ENCODE measurements at places on chromosomes 1 and 21.

DNA sequence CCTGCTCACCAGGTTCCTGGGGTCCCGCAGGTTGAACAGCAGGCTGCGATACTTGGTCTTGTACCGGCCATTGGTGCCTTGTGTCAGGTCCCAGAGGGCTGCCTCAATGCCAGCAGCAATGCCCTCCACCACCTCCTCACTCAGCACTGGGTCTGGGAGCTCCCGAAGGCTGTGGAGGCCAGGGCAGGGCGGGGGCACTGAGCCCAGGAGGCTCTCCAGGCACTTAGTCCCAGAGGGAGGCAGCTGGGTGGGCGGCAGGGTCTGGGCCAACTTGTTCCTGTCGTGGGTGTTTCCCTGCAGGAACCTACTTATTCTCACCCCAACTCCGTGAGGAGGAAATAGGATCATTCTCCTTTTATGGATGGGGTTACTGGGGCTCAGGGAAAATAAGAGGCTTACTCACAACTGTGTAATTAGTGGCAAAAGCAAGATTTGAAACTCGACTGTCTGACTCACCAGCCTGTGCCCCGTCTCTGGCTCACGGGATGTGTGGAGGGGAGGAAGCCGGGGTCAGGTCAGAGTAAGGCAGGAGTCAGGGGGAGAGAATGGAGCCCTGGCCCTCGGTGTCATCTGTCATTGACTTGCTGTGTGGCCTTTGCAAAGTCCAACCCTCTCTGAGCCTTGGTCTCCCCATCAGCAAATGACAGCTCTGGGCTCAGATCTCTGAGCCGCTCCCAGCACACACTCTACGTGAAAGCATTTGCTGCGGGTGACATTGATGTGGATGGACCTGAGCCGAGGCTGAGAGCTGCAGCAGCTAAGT, 17.2 kb downstream of the SPOCD1 start:
- DNase-seq = no peak

DNA sequence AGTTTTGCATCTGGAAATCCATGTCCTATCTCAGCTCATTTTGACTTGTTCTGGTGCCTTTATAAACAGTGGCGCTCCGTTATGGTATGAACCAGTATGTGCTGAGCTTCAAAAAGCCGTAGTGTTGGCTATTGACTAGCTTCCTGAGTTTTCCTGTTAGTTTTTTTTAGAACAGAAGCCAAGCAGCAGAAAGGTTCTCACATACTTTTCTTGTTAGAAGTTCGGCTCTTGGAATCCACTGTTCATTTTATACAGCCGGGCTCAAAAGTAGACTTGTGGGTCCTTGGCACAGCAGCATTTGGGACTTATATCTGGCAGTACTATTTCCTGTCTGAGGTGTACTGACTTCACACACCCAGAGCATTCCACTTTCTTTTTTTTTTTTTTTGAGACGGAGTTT, 63.8 kb downstream of the TBCE start:
- DNase-seq = no peak

- DNase-seq = no peak
These were observed 138.2 kb downstream of the SDCCAG8 start for GRCh38 chr1:243394066-243394465.

DNA sequence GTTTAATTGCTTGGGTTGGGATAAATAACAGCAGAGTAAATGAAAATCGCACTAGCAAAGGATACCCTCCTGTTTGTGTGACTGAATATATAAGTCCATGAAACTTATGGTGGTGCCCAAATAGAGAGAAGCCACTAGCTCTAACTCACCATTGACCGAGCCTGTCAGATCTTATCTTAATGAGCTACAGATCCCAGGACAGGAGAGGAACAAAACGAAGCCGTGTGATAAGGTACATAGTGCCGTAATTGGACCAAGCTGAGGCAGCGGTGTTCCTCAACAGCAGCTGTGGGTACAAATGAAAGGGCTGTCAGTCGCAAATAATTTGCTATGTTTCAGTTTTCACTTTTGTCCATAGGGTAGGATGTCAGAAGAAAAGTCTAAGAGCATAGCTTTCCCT, 276.1 kb downstream of the PTBP2 start:
- DNase-seq = no peak

DNA sequence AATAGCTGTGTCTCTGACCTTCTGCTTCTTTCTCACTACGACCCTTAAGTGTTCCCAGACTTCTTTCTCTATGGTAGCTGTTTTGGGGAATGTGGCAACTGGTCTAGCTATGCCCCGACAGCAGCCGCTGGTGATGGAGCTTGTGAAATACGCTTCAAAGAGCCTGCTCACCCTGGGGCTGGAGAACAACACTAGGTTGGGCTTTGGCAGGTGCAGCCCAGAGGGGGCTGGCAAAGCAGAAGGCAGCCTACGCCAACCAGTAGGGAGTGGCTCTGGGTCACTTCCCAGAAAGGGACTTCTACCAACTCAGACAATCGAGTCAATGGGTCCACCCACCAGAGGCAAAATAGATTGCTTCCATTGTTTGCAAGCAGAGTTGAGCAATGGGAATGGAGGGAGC, 262.8 kb downstream of the LMO4 start:
- no peak for DNase-seq

GRCh38 chr21:45410865-45411809, 6.2 kb downstream of the COL18A1 start:
- no peak for DNase-seq

DNA sequence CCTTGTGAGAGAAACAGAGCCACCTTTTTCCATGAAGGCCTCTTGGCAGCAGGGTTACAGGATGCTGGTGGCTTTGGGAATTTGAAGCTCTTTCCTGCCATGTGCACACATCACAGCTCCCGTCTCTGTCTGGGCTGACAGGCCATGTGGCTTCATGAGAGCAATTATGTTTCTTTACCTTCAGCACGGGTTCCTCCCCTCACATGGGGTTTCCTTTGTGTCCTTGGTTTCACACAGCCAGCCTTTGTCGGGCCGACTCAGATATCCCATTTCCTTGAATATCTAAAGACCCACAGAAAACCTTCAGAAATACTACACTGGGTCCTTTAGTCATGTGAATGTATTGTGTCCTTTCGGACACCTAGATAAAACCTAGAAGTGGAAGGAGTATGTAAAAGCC, 7.1 kb downstream of the CLIC6 start:
- no peak for DNase-seq

DNA sequence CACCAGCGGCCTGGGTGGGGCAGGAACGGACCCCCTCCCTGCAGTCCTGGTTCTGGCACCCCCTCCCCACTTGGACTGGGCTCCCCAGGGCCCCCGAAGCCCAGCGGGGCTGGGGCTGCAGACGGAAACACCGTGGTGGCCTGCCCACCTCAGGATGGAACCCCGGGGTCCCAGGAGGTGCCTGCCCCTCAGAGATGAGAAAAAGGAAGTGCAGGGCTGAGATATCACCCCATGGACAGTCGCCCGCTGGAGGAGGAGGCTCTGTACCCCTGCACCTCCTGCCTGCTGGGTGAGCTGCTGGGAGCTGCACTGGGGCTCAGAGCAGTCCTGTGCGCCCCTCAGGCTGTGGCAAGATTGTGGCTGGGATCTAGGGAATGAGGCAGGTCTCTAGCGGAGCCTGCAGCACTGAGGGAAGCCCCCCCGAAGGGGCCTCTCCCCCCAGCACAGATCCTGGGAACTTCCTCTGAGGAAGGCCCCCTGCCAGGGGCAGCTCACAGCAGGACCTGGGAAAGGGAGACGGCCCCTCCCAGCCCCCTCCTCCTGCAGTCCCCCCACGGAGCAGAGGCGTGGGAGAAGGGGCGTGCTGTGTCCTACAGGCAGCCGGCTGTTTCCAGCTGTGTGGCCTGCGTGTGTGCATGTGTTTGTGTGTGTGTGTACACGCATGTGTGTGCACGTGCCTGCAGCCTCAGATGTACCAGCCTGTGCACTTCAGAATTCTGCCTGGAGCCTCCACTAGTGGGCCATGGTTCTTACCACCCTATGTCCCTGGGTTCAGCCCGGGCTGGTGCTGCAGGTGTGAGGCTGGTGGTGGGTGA, 6.9 kb downstream of the AGRN start:
- no peak for DNase-seq

DNA sequence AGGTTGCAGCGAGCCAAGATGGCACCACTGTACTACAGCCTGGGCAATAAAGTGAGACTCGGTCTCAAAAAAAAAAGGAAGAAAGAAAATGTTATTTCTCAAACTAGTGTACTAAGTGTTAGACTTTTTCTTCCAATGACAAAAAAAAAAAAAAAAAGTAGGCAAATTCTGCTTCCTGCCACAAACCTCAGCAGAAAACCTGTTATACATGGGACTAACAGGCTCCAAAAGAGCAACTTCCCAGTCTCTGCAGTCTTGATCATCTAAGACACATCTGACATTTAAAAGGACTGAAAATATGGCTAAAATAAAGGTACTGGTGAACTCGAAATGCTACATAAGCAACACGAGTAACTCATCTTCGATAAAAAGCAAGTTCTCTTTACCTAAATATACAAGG, 59.6 kb downstream of the HSF2BP start:
- no peak for DNase-seq

- no peak for DNase-seq
These were observed 152.7 kb upstream of the CHRM3 start for GRCh38 chr1:239233626-239234025.

DNA sequence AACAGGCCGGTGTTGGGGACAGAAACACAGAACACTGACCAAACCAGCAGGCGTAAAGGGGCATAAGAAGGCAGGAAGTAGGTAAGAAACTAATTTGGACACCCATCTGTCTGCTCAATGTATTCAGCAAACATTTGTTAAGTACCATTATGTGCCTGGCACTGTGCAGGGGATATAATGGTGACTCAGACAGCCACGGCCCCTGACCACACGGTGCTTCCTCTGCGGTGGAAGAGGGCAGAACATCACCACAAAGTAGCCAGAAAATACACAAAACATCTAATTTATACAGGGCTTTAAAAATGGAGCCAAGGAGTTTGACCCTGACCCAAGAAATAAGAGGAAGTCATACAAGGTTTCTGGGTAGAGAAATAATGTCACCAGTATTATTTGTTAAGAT, 12.9 kb downstream of the DNAJC11 start:
- no peak for DNase-seq

- DNase-seq = no peak
These were observed 288.0 kb downstream of the NFIA start for GRCh38 chr1:61370177-61370912.

GRCh38 chr1:117567976-117568375, 37.9 kb upstream of the TENT5C start:
- no peak for DNase-seq

GRCh38 chr1:224059897-224060427, 53.9 kb upstream of the FBXO28 start:
- no peak for DNase-seq

DNA sequence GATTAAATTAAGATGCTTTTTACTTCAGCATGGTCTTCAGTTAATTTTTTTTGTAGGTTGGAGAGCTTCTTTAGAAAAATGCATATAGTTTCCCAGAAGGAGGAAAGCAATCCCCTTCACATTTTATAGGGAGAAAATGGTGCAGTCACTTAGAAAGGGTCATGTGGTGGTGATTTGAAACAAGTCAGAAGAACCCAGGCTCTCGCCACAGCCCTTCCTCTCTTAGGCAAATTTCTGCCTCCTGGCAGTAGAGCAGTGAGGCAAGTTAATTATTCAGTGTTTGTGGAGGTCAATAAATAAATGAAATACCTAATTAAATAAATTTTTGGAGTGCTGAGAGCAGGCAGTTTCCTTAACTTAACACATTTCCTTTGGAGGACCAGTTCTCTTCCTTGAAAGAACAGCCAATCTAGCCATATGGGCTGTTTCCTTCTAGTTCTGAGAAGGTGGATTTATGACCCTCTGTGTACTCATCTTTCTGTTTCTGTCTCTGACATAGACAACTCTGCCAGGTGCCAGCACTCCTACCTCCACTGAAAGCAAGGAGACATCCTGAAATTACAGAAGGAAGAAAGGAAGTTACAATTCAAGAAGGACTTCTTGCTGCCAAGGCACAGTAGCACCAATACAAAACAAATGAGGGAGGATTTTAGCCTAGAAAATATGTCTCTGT, 19.0 kb upstream of the POGZ start:
- no peak for DNase-seq

DNA sequence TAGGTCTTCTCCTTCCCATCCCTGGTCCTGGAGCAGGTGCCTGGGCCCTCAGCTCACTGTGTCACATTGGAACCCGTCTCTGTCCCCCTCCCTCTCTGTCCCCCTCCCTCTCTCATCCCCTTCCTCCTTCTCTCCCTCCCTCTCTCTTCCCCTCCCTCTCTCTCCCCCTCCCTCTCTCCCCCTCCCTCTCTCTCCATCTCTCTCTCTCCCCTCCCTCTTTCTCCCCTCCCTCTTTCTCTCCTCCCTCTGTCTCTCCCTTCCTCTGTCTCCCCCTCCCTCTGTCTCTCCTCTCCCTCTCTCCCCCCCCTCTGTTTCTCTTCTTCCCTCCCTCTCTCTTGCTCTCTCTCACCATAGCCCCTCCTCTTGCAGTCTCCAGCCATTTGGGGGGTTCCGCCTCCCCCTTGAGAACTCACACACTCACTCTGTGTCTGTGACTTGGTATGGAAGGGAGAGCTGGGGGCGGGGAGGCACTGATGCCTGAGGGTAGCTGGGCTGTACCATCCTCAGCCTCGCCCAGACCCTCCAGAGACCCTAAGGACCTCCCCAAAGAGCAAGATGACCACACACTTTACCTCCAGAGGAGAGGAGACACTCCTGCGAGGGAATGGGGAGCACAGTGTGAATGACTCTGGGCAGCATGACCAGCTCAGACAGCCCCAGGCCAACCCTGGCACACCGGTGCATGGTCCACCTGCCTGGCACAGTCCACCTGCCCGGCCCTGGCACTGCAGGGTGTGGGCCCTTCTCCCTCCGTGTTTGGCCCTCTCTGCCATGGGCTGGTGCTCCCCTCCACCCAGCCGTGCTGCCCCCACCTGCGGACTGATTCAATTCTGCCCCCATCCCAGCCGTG, 102.8 kb upstream of the ARHGEF16 start:
- DNase-seq = no peak

- DNase-seq = no peak
These were observed 12.4 kb upstream of the EDARADD start for GRCh38 chr1:236381565-236382158.

DNA sequence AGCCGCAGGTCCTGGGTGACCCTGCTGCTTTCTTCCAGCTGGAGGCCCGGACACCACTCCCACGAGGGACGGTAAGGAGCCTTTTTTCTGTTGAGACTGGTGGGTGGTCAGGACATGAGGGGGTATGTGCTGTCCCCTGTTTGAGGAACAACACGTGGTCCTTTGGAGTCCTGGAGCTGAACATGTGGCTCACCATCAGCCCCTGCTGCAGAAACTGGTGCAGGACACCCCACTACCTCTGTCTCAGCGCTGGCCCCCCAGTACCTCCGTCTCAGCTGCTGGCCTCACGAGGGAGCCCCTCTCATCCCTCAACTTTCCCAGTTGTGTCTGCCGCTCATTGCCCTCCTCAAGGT, 34.7 kb downstream of the SLC19A1 start:
- no peak for DNase-seq

GRCh38 chr1:5494518-5494917, 497.7 kb downstream of the NPHP4 start:
- DNase-seq = no peak

DNA sequence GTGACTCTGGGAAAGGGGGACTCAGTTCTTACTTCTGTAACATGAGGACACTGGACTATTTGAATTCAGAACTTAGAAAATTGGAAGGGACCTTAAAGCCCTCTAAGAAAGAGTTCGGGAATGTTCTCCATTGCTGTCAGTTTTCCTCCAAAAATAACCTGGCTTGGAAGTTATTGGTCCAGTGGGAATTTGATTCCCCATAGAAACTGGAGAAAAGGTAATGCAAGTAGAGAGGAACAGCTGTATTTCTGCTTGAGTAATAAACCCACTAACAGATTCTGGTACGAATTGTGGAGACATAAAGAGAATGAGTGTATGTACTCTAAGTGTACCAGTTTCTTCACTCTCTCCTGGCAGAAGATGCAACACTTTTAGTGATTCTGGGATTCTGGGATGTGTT, 1.8 kb downstream of the ZBED6 start:
- DNase-seq = no peak
